Ammon's horn (tissue), 1 donor: ENCODE measurements at places on chromosomes 7 and 10.

GRCh38 chr7:157817433-157817832 is 480.6 kb downstream of the DNAJB6 start:
- DNase-seq = no peak

GRCh38 chr10:121115154-121115553 is 264.0 kb downstream of the WDR11 start:
- DNase-seq = no peak

- DNase-seq = no peak
Observed at GRCh38 chr7:158093156-158093796, 494.3 kb downstream of the PTPRN2 start.

GRCh38 chr7:153942036-153942435 is 110.2 kb upstream of the DPP6 start:
- no peak for DNase-seq

DNA sequence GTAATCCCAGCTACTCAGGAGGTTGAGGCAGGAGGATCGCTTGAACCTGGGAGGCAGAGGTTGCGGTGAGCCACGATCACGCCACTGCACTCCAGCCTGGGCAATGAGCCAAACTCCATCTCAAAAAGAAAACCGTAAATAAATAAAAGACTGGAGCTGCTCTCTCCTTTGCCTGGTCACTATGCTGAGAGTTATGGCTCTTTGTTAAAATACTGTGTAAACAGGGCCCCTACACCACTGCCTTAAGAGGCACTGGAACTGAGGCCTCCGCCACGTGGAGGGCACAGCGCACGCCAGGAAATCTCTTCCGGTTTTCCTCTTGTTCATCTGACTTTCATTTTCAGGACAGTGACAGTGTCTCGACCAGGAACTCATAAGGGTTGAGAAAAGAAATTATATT is 123.3 kb downstream of the PAXIP1 start:
- no peak for DNase-seq

GRCh38 chr7:74105992-74106391 is 22.4 kb downstream of the LIMK1 start:
- DNase-seq = no peak

GRCh38 chr7:106704000-106704840 is 43.3 kb upstream of the CCDC71L start:
- no peak for DNase-seq

DNA sequence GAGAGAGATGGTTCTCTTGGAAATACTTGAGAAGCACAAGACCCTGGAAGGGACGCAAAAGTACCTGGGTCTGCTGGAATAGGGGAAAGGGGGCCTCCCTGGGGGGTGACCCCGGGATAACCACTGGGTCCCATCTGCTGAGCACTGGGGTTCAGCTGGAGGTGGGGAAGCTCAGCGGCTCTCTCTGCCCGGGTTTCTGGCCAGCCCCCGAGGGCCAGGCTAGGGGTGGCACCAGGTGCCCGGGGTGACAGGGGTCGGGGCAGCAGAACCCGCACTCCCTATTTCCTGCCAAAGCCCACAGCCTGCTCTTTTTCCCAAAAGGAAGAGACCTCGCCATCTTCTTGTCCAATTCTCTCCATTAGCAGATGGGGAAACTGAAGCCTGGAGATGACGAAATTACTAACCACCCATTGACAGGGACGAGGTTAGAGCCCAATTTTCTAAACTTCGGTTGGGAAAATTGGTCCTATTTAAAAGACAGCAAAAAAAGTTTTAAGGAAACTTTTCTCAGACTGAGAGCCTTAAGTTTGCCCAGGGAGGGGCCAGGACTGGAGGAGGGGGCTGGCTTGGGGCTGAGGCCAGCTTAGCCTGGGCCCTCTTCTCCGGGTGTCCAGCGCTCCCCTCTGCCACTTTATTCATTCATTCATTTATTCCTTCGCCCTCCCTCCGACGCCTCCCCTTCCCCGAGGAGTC is 17.8 kb upstream of the GATA3 start:
- DNase-seq = no peak
